Activated naive CD4-positive, alpha-beta T cell treated with anti-CD3 and anti-CD28 coated beads for 36 hours (primary cell): ENCODE measurements at places on chromosomes 16 and 17. TPM values are rescaled to one million over a fixed set of nuclear protein-coding genes. Genes with fewer than 3 reads are reported as not detected.

The QRICH2 gene
- 0.52 TPM for total RNA-seq

The PROCA1 gene
- 2.1 TPM for total RNA-seq

The CCL16 gene
- not detected for total RNA-seq

The TP53TG3 gene
- not detected for total RNA-seq

The CPHXL gene
- not detected for total RNA-seq

The GSG1L gene
- total RNA-seq: not detected

The CNGB1 gene
- not detected for total RNA-seq

The PIPOX gene
- total RNA-seq: 2.5 TPM

The MEIOB gene
- 0.52 TPM for total RNA-seq

The ALOX15B gene
- not detected for total RNA-seq

The FBXL16 gene
- 5.7 TPM for total RNA-seq

The RAB11FIP3 gene
- total RNA-seq: 18.2 TPM

The ZNF594 gene
- 3.9 TPM for total RNA-seq

The HES7 gene
- total RNA-seq: 2.4 TPM

The C1QTNF1 gene
- 0.14 TPM for total RNA-seq

The SMURF2 gene
- 9.6 TPM for total RNA-seq

The AIPL1 gene
- total RNA-seq: not detected

The CIITA gene
- total RNA-seq: 0.12 TPM

The TEX14 gene
- total RNA-seq: 0.24 TPM

The HLF gene
- total RNA-seq: 0.79 TPM

The TM4SF5 gene
- total RNA-seq: not detected
